ENCODE measurements at places on chromosomes 1 and 21. TPM values are rescaled to one million over a fixed set of nuclear protein-coding genes. Genes with fewer than 3 reads are reported as not detected.

IER5 gene
- total RNA-seq: 6.8 TPM

SYDE2 gene
- total RNA-seq: 5.8 TPM

B3GALT5 gene
- 3.3 TPM for total RNA-seq

CHAF1B gene
- 3.1 TPM for total RNA-seq

SLFNL1 gene
- total RNA-seq: 0.90 TPM

CAPN9 gene
- total RNA-seq: not detected

KRTAP19-1 gene
- total RNA-seq: not detected

SYT6 gene
- total RNA-seq: 0.81 TPM

USH2A gene
- 0.03 TPM for total RNA-seq

SEC16B gene
- 3.6 TPM for total RNA-seq

GBP7 gene
- not detected for total RNA-seq

FCMR gene
- total RNA-seq: 1.8 TPM

Measured in pancreas (tissue), 10 donors.